ENCODE measurements at places on chromosomes 3 and 15.

DNA sequence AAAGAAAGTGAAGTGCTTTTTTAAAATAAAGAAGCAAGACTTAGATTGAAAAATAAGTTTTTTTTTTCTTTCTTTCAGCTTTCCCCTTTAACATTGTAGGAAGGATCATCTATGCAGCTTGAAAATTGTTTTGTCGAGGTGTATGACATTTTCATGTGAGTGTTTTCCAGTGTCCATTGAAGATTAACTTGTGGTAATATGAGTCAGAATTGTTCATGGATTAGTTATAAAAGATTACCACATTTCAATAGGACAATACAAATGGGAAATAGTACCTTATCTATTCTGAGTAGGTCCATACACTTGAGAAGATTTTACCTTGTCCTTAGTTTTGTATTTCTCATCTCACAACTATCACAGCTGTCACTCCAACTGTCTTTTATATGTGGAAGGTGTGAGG, 1234.7 kb downstream of the NSUN3 start:
- no peak for DNase-seq

GRCh38 chr3:2568929-2569328, 470.3 kb downstream of the CNTN4 start:
- no peak for DNase-seq

- DNase-seq: no peak
These were observed 667.4 kb downstream of the ROBO2 start for GRCh38 chr3:77707281-77707680.

DNA sequence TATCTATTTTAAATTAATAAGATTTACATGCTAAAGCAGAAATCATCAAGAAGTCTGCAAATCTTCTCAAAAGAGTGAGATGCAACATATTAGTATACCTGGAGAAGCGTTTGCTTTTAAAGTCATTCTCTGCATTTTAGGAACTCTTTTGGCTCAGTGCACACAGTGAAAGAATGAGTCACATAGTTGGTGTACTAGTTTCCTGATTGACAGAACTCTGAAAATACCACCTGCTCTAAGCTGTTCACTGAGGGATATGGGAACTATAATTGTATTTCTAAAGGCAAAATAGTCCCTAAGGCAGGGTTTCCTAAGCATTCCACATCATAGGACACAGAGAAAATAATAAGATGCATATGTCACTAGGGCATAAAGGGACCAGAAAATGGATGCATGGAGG, 838.5 kb downstream of the DIPK2A start:
- no peak for DNase-seq

GRCh38 chr3:70607469-70607868, 295.0 kb upstream of the MDFIC2 start:
- DNase-seq: no peak

DNA sequence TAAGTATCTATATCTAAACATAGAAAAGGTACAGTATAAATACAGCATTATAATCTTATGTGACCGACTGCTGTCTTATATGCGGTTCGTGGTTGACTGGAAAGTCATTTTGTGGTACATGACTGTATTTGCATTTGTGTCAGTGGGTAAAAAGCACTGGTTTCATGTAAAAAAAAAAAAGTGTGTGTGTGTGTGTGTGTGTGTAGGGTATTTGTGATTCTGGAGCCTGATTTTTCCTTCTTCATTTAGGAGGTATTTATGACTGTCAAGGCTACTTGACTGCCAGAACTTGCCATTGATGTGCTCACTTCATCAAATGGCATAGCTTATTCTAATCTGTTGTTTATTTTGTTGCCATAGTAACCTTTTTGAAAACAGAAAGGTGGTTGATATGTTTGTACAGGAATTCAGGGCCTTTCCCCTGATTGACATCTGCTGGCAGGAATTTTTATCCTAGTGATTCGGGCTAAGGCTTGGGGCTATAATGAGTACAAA, 63.2 kb downstream of the AKAP13 start:
- DNase-seq: no peak

Data from occipital lobe (tissue), 3 donors.